ENCODE measurements at places on chromosomes 13 and 19.

DNA sequence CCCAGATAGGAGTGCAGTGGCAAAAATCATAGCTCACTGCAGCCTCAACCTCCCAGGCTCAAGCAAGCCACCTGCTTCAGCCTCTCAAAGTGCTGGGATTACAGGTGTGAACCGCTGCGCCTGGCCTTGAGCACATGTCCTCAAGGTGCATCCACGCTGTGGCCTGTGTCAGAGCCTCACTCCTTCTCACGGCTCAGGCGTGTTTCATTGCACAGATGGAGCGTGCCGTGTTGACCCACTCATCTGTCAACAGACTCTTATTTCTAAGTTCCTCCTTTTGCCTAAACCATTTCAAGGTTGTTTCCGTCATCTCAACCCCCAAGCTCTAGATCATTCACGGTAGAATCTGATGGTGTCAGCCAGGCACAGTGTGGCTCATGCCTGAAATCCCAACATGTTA lies 28.2 kb downstream of the ATP8B3 start:
- DNase-seq, result no peak

DNA sequence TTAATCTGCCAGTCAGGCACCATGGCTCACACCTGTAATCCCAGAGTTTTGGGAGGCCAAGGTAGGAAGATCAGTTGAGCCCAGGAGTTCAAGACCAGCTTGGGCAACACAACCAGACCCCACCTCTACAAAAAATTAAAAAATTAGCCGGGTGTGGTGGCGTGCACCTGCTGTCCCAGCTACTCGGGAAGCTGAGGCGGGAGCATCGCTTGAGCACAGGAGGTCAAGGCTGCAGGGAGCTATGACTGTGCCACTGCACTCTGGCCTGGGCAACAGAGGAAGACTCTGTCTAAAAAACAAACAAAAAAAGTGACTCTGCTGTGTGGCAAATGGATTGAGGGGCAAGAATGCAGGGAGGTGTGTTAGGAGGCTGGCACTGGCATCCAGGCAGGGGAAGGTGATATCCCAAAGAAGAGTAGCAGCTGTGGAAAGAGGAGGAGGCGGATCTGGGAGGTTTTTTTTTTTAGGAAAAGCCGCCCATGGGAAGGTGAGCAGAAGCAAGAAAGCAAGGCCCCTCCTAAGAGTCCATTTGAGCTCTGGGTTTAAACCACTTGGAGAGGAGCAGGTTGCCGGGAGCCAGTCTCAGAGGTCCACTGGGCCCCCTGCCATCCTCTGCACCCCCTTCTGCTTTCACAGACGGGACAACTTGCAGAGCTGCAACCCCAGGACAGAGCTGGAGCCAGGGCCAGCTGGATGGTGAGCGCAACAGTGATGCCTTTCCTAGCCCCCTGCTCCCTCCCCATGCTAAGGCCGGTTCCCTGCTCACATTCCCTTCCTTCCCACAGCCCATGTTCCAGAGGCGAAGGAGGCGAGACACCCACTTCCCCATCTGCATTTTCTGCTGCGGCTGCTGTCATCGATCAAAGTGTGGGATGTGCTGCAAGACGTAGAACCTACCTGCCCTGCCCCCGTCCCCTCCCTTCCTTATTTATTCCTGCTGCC lies 2.1 kb downstream of the HAMP start:
- no peak for DNase-seq

- no peak for DNase-seq
Observed at GRCh38 chr19:1975162-1975480, 34.1 kb downstream of the CSNK1G2 start.

GRCh38 chr13:96273196-96273595 lies 183.3 kb downstream of the HS6ST3 start:
- no peak for DNase-seq

- DNase-seq, result no peak
Observed at GRCh38 chr13:50026788-50027473, 11.7 kb downstream of the KCNRG start.

GRCh38 chr13:109846185-109846584 lies 59.8 kb upstream of the IRS2 start:
- no peak for DNase-seq

GRCh38 chr13:109569958-109570711 lies 216.2 kb downstream of the IRS2 start:
- no peak for DNase-seq

DNA sequence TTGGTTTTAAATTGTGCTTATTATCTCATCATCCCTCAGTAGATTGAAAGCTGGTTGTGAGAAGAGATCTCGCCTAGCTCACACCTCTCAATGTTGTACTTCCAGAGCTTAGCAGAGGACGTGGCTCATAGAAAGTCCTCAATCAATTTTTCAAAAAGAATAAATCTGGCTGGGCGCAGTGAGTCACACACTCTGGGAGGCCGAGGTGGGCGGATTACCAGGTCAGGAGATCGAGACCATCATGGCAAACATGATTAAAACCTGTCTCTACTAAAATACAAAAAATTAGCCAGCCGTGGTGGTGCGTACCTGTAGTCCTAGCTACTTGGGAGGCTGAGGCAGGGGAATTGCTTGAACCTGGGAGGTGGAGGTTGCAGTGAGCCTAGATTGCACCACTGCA lies 4.7 kb upstream of the ASF1B start:
- no peak for DNase-seq
